ENCODE measurements at places on chromosomes 3 and 15.

DNA sequence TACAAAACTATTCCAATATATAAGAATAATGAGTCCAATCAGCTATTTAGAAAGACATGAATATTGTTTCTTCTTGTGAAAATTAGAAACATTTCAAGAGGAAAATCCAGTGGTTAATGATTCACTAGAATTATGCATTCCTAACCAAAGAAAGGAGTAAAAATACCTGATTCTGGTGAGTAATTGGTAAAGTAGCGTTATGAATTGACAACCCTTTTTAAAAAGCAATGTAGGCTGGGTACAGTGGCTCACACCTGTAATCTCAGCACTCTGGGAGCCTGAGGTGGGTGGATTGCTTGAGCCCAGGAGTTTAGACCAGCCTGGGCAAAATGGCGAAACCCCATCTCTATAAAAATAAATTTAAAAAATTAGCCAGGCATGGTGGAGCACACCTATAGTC, 43.3 kb downstream of the TOPAZ1 start:
- no peak overlapping the region for H3K27ac ChIP-seq
- H3K27me3 ChIP-seq = peaks cover 13% of the 10 kb centered on the region
- H3K4me1 ChIP-seq = no peaks in the 10 kb centered on the region
- no peaks in the 10 kb centered on the region for H3K36me3 ChIP-seq
- no peak for DNase-seq
- no peak overlapping the region for H3K4me3 ChIP-seq

- H3K27me3 ChIP-seq = peaks cover 8% of the 10 kb centered on the region
- no peaks in the 10 kb centered on the region for H3K36me3 ChIP-seq
- H3K27ac ChIP-seq = no peak overlapping the region
These were observed 30.4 kb downstream of the NFKBIZ start for GRCh38 chr3:101879623-101880284.

GRCh38 chr3:98462901-98463300, at the start of gene OR5K1:
Gene OR5K1 (plus strand): TSS chr3:98463201. CDS start chr3:98469577, 6,376 bp downstream.
- H3K4me1 ChIP-seq = no peaks in the 10 kb centered on the region
- H3K36me3 ChIP-seq = no peaks in the 10 kb centered on the region
- DNase-seq = no peak
- no peak within 1 kb of the TSS for H3K4me3 ChIP-seq
- peaks cover 11% of the 10 kb centered on the region for H3K27me3 ChIP-seq

DNA sequence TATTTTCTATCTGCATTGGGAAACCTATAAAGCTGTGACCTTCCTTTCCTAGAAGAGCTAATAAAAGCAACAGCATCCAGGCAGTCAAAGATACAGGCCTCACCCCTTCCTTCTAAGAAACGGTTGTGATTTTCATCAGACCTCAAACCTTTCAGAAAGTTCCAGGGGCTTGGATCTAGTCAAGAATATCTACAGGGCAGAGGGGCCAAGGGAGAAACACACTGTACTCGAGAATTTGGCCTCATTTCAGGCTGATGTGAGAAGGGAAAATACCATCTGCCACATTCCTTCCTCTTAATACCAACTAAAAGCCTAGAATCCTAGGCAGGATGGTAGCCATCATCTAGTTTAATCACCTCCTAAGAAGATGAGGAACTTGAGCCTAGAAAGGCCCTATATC, 24.5 kb upstream of the BCL6 start:
- H3K4me1 ChIP-seq = peaks cover 39% of the 10 kb centered on the region
- H3K27me3 ChIP-seq = no peaks in the 10 kb centered on the region
- H3K4me3 ChIP-seq = no peak overlapping the region

DNA sequence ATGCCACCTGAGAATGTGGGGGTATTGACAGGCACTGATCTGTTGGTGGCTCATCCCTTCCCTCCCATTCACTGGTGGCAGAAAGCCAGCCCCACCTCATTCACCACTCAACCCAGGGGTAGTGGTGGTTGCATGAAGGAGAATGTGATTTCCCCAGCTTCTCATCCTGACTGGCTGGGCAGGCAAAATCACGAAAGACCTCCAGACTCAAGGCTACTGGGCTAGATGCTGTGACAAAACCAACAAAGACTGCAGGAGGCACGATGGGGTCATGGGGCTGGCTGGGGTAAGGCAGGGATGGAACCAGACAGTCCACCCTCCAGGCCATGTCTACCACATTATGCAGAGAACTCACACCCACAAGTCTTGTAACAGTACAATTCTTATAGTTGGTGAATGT, 33.9 kb downstream of the FSTL1 start:
- no peak for DNase-seq
- no peak overlapping the region for H3K27ac ChIP-seq
- H3K36me3 ChIP-seq = no peaks in the 10 kb centered on the region
- H3K4me1 ChIP-seq = peaks cover 14% of the 10 kb centered on the region
